ENCODE measurements at places on chromosomes 5 and 9. TPM values are rescaled to one million over a fixed set of nuclear protein-coding genes. Genes with fewer than 3 reads are reported as not detected.

The PRDM9 gene
- not detected for total RNA-seq

The KIF4B gene
- 0.07 TPM for total RNA-seq

The HTR4 gene
- not detected for total RNA-seq

The PCDHB9 gene
- 2.6 TPM for total RNA-seq

The TEK gene
- 1.8 TPM for total RNA-seq

The PCDHGA2 gene
- total RNA-seq = 1.1 TPM

The CLTB gene
- total RNA-seq = 31.6 TPM

All from H9 (cell line).